Fibroblast of villous mesenchyme (primary cell): ENCODE measurements at places on chromosomes 6 and 20.

GRCh38 chr6:133277228-133277899 lies 36.2 kb downstream of the EYA4 start:
- no peak for DNase-seq

DNA sequence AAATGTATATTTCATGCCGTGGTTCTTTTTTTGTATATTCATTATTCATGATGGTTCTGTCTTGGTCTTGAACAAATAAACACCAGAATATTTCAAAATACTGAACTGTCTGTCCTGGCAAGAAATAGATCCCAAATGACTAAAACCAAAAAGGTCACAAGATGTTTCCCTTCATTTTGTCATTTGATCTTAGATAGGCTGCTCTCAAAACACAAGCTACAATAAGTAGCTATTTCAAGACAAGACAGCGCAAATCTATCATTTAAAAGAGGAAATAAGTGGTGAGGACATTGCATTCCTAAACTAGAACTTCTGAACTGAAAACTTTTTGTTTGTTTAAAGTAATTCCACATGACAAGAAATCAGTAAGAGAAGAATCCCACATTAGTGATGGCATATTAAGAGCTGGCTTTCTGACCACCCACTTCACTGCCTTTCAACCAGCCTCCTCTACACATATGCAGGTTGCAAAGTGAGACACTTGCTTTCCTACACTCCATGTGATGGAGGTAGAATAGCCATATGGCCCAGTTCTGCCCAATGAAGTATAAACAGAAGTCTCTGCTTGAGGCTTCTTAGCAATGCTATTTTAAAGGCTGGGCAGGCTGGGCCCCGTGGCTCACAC lies 54.4 kb upstream of the CCDC28A start:
- DNase-seq: peak; percentile 58

GRCh38 chr6:34051331-34051919 lies 94.5 kb downstream of the GRM4 start:
- DNase-seq: no peak

- DNase-seq: peak; percentile 73
Measured at GRCh38 chr6:146912730-146913685, 291.2 kb upstream of the STXBP5 start.

- DNase-seq: no peak
Measured at GRCh38 chr20:62288535-62289105, 14.2 kb upstream of the ADRM1 start.

GRCh38 chr20:31237763-31238162 lies 19.7 kb upstream of the DEFB115 start:
- DNase-seq: no peak

DNA sequence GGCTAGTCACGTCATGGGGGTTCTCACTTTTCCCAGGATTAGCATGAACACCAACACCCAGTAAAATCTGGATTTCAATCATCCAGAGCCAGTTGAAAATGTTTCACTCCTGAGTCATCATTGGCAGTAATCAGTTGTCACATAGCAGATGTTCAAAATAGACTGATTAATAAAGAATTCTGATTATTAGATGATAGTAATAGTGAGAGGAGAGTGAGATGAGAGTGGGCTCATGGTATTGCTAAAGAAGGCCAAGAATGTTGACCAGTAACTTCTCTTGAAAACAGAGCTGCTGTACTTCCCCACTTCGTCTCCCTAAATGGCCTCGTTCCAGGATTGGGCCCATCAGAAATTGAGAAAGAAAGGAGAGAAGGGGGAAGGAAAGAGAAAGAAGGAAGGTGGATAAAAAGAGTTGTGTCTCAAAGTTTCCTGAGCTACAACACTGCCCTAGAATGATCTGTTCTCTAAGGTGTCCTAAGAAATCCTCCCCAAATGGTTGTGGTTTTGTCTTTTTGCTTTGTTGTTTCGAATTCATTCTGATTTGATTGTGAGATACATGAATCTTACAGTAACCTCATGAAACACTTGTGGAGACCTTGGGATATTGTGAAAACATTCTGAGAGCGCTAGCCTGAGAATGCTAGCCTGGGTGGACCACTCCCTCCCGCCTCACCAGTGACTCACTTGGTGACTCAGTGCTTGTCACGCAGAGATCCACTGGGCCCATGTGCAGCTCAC lies 502.2 kb upstream of the JARID2 start:
- DNase-seq: peak; percentile 98

- DNase-seq: no peak
Measured at GRCh38 chr6:160960839-160961238, 30.7 kb upstream of the MAP3K4 start.
